ENCODE measurements at places on chromosomes 5 and 9.

DNA sequence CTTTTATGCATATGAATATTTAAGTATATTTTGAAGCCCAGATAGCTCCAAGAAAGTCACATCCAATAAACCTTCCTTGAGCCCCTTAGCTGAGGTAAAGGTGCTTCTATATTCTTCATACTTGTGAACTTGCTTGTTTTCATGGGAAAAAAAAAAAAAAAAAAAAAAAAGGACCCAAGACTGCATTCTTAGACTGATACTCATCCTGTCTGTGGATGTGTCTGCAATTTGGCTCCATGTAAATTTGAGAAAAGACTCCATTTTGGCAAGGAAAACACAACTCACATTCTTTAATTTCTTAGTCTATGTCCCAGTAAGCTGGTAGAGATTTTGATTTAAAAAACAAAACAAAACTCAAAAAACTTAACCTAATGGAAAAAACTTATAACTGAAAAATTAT, 238.3 kb downstream of the FBXL17 start:
- DNase-seq = no peak
- no peak overlapping the region for H3K27ac ChIP-seq
- H3K27me3 ChIP-seq = no peaks in the 10 kb centered on the region
- peaks cover 7% of the 10 kb centered on the region for H3K4me1 ChIP-seq
- no peak overlapping the region for H3K4me3 ChIP-seq

- H3K27me3 ChIP-seq = no peaks in the 10 kb centered on the region
- H3K27ac ChIP-seq = no peak overlapping the region
- no peak overlapping the region for H3K4me3 ChIP-seq
- DNase-seq = no peak
- H3K4me1 ChIP-seq = no peaks in the 10 kb centered on the region
Measured at GRCh38 chr9:118028225-118028624, 324.0 kb downstream of the TLR4 start.

DNA sequence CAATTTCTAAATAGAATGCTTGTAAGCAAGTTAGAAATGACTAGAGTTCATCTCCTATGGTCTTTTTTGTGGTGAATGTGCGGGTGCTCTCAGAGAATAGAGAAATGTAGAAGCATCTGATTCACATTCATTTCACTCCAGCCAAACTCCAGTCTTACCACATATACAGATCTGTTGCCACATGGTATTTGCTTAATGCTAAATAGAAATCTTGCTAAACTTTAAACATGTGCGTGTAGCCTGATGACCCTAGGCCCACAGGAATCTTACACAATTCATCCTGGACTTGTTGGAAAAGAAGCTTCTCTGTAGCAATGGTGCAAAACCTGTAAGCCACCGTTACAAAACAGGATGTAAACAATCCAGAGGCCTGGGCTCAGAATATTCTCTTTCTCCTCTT, 135.2 kb downstream of the PCSK1 start:
- DNase-seq = no peak
- H3K27me3 ChIP-seq = no peaks in the 10 kb centered on the region
- no peaks in the 10 kb centered on the region for H3K36me3 ChIP-seq
- no peak overlapping the region for H3K27ac ChIP-seq
- H3K4me3 ChIP-seq = no peak overlapping the region

DNA sequence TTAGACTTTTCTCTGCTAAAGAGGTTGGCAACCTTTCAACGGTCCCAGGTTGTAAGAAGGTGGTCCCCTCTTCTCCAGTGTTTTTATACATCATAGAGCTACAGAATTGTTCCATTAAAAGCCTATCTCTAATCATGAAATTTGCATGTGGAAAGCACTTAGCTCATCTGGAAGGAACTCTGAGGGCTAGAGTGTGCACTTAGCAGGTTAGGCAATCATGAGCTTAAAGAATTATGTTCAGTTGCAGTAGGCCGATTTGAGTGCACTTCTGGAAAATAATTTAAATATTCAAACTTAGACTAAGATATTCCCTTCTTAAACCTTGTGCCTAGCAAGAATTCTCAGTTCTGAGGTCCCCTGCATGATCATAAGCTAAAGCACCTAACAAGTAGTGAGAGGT, 468.7 kb downstream of the SPATA31D1 start:
- H3K4me3 ChIP-seq = no peak overlapping the region
- no peaks in the 10 kb centered on the region for H3K36me3 ChIP-seq
- DNase-seq = no peak
- H3K27ac ChIP-seq = no peak overlapping the region
- H3K27me3 ChIP-seq = no peaks in the 10 kb centered on the region

- DNase-seq = no peak
- H3K4me1 ChIP-seq = no peaks in the 10 kb centered on the region
- no peak overlapping the region for H3K27ac ChIP-seq
- H3K27me3 ChIP-seq = peaks cover 24% of the 10 kb centered on the region
- H3K4me3 ChIP-seq = no peak overlapping the region
Measured at GRCh38 chr5:72180925-72181324, 73.7 kb downstream of the MAP1B start.

Measured in activated CD8-positive, alpha-beta T cell treated with anti-CD3 and anti-CD28 coated beads for 36 hours (primary cell).